ENCODE measurements at places on chromosomes 16 and 17. TPM values are rescaled to one million over a fixed set of nuclear protein-coding genes. Genes with fewer than 3 reads are reported as not detected.

TLCD3B gene
- 0.35 TPM for polyA plus RNA-seq

EIF3CL gene
- 146 TPM for polyA plus RNA-seq

GCGR gene
- polyA plus RNA-seq: 0.46 TPM

HIGD1B gene
- not detected for polyA plus RNA-seq

TP53TG3C gene
- polyA plus RNA-seq: 0.45 TPM

GDPD1 gene
- polyA plus RNA-seq: 2.4 TPM

CES4A gene
- polyA plus RNA-seq: 3.5 TPM

CA5A gene
- polyA plus RNA-seq: not detected

GRCh38 chr17:866568-867103 is 84.5 kb downstream of the MRM3 start:
- DNase-seq: no peak

- DNase-seq: no peak
Measured at GRCh38 chr16:87068762-87069150, 248.4 kb downstream of the C16orf95 start.

GRCh38 chr17:32878211-32878610 is 1.3 kb upstream of the MYO1D start:
- DNase-seq: no peak

- no peak for DNase-seq
Measured at GRCh38 chr17:17987187-17987896, 14.7 kb downstream of the DRC3 start.

DNA sequence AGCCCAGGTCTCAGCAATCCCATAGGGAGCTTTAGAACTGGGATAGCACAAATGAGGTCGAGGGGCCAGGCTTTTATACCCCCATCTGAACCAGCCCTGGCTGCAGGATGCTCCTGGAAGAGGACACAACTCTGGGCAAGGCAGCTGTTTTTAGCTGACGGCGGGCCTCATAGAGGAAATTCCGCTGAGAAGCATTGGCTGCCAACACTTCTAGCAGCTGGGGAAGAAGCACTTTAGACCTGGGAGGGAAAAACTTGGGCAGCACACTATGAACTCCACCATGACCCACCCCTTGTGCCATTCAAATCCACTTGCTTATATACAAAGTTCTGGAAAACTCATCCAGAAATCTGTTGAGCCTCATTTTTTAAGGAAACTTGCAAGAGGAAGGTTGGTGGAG is 5.0 kb downstream of the CCL11 start:
- no peak for DNase-seq

GRCh38 chr16:848510-849253 is 48.1 kb upstream of the GNG13 start:
- no peak for DNase-seq

DNA sequence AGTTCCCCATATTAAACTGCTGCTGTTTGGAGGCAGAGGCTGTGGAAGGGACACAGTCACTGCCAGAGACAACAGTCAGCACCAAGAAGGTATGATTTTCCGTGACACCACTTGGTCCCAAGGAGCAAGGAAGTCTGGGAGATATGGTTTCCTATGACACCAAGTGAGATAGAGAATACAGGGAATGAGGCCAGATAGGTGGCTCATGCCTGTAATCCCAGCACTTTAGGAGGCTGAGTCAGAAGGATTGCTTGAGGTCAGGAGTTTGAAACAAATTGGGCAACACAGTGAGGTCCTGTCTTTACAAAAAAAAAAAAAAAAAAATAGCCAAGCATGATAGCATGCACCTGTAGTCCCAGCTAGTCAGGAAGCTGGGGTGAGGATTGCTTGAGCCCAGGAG is 90.8 kb downstream of the ABCC12 start:
- no peak for DNase-seq

- no peak for DNase-seq
Measured at GRCh38 chr17:58279016-58279711, 1.6 kb downstream of the MPO start.

DNA sequence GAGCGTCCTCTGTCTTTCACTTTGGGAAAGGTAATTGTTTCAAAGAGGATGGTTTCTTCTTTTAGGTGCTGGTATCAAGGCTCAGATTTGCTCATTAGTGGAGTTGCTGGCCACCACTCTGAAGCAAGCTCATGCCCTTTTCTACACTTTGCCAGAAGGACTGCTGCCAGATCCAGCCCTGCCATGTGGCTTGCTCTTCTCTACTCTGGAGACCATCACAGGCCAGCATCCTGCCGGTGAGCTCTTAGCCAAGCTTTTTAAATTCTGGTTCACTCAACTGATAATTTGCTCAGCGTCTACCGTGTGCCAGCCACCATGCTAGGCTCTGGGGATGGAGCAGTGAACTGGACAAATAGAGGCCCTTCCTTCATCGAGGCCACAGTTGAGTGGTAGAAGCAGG is 4.3 kb downstream of the COG1 start:
- DNase-seq: no peak

- DNase-seq: peak; percentile 76
Measured at GRCh38 chr16:89917773-89918452, 749 bp upstream of the MC1R start.

DNA sequence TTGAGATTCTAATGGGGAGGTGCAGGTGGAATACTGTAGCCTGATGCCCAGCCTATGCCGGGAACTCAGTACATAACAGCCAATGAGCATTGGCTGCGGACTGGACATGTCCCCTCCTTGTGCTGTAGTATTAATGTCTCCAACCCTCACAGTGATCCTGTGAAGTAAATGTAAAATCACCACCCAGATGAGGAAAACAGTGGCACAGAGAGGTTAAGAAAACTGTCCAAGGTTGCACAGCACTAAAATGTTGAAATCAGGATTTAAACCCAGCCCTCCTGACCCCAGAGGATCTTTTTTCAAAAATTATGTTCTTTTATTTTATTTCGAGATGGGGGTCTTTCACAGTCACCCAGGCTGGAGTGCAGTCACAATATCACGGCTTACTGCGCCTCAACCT is 7.9 kb downstream of the NLRC5 start:
- DNase-seq: no peak

GRCh38 chr17:44235583-44235936 is 16.1 kb upstream of the UBTF start:
- DNase-seq: no peak

GRCh38 chr17:76273445-76274111 is 8.4 kb downstream of the UBALD2 start:
- no peak for DNase-seq

- DNase-seq: no peak
Measured at GRCh38 chr16:5032748-5033167, 977 bp downstream of the NAGPA start.

DNA sequence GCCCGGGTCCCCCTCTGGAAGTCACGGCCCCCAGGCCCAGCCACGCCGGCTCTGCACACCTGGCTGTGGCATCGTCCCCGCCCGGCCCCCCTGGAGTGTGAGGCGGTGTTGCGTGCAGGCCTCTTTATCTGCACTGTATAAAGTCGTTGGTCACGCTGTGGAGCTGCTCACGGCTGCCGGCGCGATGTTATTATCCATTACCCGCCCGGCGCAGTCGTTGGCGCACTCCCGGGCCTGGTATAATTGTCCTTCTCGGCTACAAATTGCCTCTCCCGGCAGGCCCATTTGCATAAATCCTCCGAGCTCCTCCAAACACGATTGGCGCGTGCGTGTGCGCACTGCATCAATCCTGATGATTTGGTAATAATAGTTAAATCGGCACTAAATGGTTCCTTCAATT is 57.8 kb downstream of the BAHCC1 start:
- DNase-seq: no peak

- no peak for DNase-seq
Measured at GRCh38 chr16:78310196-78310595, 210.7 kb downstream of the WWOX start.

GRCh38 chr16:24855678-24856077 is 9.9 kb downstream of the SLC5A11 start:
- DNase-seq: peak; percentile 87

- no peak for DNase-seq
Measured at GRCh38 chr17:38606646-38607611, 1.2 kb upstream of the SRCIN1 start.

GRCh38 chr17:48054238-48055185 is 6.4 kb downstream of the NFE2L1 start:
- DNase-seq: no peak

DNA sequence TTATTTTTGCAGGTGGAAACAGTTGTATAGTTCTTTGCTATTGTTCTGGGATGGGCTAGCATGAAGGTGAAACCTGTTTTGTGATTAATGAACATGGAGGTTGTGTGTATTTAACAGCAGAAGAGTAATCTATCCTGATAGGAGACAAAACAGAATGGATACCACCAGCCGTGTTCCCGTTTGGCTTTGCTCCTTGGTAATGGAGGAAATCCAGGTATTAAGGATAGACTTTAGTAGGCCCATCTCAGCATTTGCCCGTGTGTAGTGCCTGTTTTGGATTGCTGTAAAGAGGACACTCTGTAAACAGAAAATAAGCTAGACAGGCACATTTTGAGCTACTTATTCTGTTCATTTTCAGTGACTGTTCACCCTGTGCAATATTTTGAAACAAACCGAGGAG is 215.1 kb downstream of the RBFOX1 start:
- no peak for DNase-seq

DNA sequence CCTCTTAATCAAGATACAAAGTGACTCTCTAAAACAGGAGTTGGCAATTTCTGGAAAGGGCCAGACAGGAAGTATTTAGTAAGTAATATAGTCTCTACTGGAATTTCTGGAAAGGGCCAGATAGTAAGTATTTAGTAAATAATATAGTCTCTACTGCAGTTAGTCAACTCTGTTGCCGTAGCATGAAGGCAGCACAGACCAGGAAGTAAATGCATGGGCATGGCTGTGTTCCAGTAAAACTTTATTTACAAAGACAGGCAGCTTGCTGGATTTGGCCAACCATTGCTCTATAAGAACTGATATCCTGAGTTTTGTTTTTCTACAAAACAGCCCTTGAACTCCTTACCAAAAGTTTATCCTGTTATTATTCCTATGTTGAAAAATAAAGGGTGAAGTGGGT is 16.9 kb downstream of the LDAF1 start:
- DNase-seq: no peak

- peak; percentile 69 for DNase-seq
Measured at GRCh38 chr17:78241277-78242023, 10.0 kb downstream of the TMEM235 start.

DNA sequence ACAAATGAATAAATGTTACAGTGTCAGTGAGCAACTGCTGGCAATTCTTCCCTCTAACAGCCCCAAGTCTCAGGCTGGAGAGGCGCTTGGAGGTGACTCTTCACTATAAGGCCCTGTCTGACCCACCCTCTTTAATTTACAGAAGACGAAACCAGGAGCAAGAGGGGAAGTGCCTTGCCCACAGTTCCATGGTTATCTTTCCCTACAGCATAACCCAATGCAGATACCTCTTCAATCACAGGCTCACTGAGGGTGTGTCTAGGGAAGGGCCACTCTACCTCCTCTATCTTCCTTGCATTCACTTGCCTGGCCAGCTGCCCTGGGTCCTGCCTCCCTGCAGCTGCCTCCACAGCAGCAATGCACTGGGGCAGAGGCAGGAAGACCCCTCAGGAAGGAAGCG is 9.6 kb upstream of the N4BP1 start:
- no peak for DNase-seq

DNA sequence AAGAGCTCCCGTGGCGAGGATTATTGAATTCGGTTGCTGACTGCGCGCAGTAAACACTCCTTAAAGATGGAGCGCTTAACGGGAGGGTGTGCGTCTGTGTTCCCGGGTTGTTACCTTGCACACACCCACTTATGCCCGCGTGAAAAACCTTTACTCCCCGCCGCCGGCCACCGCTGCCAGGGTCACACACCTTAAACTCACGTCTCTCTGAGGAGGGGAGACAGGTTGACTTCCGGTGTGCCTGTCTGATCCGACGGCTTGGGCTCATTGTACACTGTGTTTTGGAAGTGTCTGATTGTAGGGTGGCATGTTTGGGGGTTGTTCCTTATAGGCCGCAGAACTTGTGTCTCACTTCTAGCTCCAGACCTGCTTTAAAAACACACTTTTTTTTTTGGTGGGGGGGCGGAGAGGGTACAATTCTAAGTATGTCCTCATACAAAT is 66.8 kb downstream of the KPNA2 start:
- peak; percentile 23 for DNase-seq

DNA sequence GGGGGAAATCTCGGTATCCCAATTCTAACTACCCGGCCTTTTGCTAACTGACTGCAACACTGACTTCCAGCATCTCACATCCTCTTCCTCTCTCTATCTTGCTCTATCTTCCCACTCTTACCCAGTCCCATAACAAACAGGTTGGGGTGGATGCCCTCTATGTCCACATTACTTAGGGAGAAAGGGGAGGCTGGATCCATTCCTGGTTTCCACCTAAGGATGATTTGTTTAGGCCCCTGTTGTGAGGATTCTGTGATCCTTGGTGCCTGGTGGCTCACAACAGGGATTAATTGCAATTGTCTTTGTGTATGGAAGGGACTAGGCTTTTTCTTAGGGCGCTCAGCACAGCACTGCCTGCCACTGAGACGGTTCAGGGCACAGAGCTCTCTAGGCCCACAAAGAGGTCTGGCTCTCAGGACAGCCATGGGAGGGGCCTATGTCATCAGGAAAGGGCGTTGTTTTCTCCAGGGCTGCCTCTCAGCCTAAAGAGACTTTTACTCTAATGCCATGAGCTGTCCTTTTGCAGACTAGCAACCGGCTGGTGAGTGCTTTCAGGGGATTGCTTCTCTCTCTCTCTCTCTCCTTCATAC is 612.1 kb upstream of the SALL1 start:
- no peak for DNase-seq

GRCh38 chr17:81870981-81871386 is at the start of gene ARHGDIA:
Gene ARHGDIA (minus strand): TSS chr17:81871337. CDS start chr17:81869930, 1,407 bp downstream.
- DNase-seq: no peak

GRCh38 chr17:10439816-10440215 is 18.1 kb upstream of the MYH8 start:
- no peak for DNase-seq

- DNase-seq: no peak
Measured at GRCh38 chr16:2518823-2519710, 1.1 kb upstream of the AMDHD2 start.

GRCh38 chr17:75535119-75535537 is 9.6 kb downstream of the LLGL2 start:
- DNase-seq: no peak

GRCh38 chr17:59832883-59833379 is 59.8 kb downstream of the TUBD1 start:
- peak; percentile 92 for DNase-seq
